ENCODE measurements at places on chromosomes 13 and 19. TPM values are rescaled to one million over a fixed set of nuclear protein-coding genes. Genes with fewer than 3 reads are reported as not detected.

GRCh38 chr19:50383852-50384684, at the start of gene POLD1:
Gene POLD1 (plus strand): TSS chr19:50384347. CDS start chr19:50398852, 14,505 bp downstream.
- peak within 1 kb of the TSS; percentile 89 for H3K27ac ChIP-seq
- peaks cover 44% of the 10 kb centered on the region for H3K4me1 ChIP-seq

DNA sequence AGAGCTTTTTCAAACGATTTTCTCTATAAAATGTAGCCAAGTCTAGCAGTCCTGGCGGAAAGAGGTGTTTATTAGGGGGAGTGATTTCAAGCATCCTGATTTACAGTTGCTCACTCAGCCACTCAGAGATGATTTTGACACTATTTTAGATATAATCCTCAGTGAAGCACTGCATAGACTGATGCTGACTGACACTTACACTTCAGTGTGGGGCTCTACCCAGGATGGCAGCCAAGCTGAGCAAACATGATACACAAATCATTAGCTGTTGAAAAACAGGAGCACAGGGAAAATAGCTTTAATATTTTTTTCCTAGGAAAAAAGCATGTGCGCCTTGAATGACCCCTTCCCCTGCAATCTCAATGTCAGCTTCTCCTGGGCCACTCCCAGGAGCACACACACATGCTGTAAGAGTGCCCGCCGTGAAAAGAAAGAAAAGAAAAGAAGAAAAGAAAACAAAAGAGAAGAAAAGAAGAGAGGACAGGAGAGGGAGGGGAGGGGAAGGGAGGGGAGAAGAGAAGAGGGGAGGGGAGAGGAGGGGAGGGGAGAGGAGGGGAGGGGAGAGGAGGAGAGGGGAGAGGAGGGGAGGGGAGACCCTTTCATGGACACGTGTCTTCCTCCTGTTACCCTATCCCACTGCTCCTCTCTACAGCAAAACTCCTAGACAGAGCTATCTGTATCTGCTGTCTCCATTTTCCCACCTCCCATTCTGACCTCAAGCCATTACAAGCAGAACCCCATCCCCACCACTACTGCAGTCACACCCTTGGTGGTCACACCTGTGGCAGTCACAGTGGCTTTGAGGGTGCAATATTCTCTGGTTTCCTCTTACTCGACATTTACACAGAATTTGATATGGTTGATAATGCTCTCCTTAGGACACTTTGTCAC, 36.4 kb downstream of the RCBTB2 start:
- no peak overlapping the region for H3K27ac ChIP-seq
- H3K4me3 ChIP-seq, result no peak overlapping the region
- peaks cover 28% of the 10 kb centered on the region for H3K4me1 ChIP-seq
- H3K27me3 ChIP-seq, result no peaks in the 10 kb centered on the region

GRCh38 chr13:61078976-61079770, 336.5 kb downstream of the PCDH20 start:
- H3K27ac ChIP-seq, result no peak overlapping the region
- no peak for DNase-seq
- H3K4me3 ChIP-seq, result no peak overlapping the region
- no peaks in the 10 kb centered on the region for H3K4me1 ChIP-seq
- H3K36me3 ChIP-seq, result no peaks in the 10 kb centered on the region
- no peaks in the 10 kb centered on the region for H3K27me3 ChIP-seq

GRCh38 chr19:13621413-13621812, 115.1 kb upstream of the CACNA1A start:
- no peak overlapping the region for H3K27ac ChIP-seq
- no peaks in the 10 kb centered on the region for H3K36me3 ChIP-seq
- no peak overlapping the region for H3K4me3 ChIP-seq
- no peaks in the 10 kb centered on the region for H3K4me1 ChIP-seq
- H3K27me3 ChIP-seq, result no peaks in the 10 kb centered on the region
- DNase-seq, result no peak

DNA sequence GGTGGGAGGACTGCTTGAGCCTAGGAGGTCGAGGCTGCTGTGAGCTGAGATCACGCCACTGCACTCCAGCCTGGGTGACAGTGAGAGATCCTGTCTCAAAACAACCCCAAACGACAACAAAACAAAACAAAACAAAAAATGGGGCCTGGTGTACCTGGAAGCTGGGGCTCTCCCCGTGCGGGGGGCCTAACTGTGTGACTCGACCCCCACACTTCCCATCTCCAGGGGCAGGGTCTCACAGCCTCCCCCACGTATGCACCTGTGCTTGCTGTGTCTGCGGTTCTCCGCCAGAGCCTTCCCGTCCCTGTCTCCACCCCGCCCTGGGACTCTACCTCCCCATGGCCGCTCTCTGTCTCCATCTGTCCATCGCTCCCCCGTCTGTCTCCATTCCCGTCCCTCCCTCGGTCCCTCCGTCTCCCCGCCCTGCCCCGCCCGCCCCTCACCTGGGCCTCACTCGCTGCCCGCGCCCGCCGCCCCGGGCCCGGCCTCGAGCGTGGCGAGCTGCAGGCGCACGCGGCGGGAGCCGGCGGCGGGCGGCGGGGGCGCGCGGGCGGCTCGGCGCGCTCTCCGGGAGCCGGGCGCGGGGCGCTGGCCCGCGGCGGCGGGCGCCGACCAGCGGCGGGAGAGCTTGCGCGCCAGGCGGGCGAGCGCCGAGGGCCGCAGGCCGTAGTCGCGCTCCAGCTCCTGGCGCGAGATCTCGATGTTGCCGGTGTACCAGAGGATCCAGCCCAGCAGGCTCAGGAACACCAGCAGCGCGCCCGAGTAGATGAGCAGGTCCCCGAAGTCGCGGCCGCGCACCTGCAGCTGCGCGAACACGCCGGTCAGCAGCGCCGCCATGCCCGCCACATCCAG, 587 bp downstream of the TMEM238 start:
- peaks cover 10% of the 10 kb centered on the region for H3K36me3 ChIP-seq
- H3K27me3 ChIP-seq, result no peaks in the 10 kb centered on the region
- no peak for DNase-seq
- H3K27ac ChIP-seq, result peak overlapping the region; percentile 97
- H3K4me1 ChIP-seq, result peaks cover 43% of the 10 kb centered on the region

JUND gene
- 786 TPM for total RNA-seq

PLIN5 gene
- total RNA-seq, result 45.7 TPM

SLC1A5 gene
- 147 TPM for total RNA-seq

Data from upper lobe of left lung (tissue), 6 donors.